ENCODE measurements at places on chromosomes 2 and 18.

- no peak for DNase-seq
These were observed 64.0 kb downstream of the NXPH2 start for GRCh38 chr2:138716183-138716582.

- DNase-seq = peak; percentile 69
These were observed 87.7 kb downstream of the DSEL start for GRCh38 chr18:67428805-67429204.

DNA sequence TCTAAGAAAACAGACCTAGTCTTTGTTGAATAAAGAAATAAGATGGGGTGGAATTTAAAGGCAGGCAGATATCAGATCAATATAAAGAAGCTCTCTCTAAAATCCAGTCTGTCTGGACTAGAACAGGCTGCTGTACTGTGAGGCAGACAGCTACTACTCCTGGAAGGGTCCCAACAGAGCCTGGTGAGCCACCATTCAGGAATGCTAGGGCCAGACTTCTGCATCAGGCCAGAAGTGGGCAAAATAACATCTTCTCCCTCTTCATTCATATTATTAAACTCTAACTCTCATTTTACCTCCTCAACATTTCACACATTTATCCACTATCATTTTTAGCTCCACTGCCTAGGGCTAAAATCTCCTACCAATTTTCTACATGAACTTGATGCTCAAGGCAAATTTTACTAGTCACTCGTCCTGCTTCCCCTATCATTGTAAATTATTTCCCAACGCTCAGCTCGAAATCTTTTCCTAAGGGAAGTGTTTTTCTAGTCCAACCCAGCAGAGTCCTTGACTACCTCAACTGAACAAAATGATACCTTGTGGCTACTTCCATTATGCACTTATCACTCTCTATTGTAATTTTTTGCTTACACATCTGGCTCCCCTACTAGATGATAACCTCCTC is 45.2 kb upstream of the GLS start:
- DNase-seq = no peak

DNA sequence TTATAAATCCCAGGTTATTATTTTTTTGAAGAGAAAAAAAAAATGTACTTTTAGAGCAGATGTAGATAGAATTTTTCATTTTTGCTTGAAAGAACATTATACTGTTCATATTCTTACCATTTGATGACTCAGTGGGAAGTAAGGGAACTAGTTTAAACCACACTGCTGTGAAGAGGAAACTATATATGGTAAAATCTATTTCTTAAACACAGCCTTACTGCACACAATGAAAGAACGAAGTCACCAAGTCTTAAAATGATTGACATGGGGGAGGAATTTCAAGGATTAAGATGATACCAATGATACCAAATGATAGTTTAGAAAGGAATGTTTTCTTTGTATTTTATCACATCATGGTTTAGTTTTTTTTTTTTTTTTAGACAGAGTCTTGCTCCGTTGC is 5.0 kb downstream of the ACTR2 start:
- DNase-seq = no peak

GRCh38 chr2:216283038-216283900 is 89.0 kb downstream of the MARCHF4 start:
- no peak for DNase-seq

GRCh38 chr2:168355121-168355520 is 101.0 kb upstream of the CERS6 start:
- DNase-seq = no peak

DNA sequence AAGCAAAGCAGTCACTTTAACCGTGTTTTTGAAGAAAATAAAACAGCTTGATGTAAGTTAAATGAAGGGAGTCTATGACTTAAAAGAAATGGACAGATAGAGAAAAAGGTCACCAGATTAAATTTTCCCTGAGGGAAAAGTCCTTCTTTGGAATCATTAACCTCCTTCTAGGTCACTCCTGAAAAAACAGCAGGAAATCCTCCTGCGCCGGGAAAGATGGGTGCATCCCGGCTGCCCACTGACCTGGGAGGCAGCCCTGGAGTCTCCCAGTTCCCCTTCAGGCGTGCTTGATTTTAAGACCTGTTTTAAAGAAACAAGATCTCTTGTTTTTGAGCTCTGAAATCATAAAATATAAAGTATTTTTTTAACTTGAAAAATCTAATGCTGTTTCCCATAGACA is 18.4 kb upstream of the ZNF521 start:
- DNase-seq = no peak

GRCh38 chr2:26483516-26483915 is 5.6 kb upstream of the OTOF start:
- no peak for DNase-seq

GRCh38 chr2:120939595-120940318 is 204.1 kb downstream of the GLI2 start:
- no peak for DNase-seq

DNA sequence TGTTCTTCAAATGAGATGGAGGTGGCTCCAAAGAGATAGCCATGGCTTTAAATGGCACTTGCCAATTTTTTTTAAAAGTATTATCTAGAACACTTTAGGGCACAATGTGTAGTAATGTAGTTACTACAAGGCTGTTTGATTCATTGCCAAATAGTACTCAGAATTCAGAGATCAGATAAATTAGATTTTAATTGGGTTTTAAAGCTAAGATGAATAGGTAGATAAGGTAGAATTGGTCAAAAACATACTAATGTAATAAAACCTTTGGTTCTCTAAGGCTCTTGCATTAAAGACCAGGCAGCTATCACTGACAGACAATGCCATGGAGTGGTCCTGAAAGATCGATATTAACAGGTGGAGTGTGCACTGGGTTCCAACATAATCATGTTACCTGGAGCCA is 365.9 kb downstream of the LRRTM1 start:
- DNase-seq = no peak

DNA sequence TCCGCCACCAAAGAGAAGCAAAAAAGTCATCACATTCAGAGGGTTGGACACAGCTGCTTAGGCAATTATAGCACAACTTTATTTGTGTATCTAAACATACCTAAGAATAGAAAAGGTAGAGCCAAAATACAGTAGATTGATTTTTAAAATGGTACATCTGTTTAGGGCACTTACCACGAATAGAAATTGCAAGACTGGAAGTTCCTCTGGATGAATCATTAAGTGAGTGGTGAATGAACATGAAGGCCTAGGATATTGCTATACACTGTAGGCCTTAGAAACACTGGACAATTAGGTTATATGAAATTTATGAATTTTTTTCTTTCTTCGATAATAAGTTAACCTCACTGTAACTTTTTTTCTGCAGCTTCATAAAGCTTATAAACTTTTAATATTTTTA is 687.0 kb downstream of the BCL11A start:
- no peak for DNase-seq

DNA sequence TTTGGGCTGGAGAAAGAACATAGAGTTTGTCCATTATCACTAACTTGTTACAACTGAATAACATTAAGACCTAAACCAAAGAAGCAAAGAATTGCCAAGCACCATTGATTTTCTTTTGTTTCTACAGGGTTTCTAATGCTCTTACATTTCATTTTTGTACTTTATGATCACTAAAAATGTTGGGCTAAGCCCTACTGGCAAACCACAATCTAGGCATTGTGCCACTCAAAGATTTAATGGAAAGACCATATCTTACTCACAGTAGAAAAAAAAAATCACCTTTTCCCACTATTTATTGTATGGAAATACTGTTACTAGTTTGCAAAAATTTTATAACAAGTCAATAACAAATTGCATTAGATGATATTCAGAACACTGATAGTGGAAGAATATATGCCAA is 447.4 kb upstream of the PKDCC start:
- DNase-seq = no peak

- no peak for DNase-seq
These were observed 11.4 kb upstream of the PER2 start for GRCh38 chr2:238299803-238300202.

DNA sequence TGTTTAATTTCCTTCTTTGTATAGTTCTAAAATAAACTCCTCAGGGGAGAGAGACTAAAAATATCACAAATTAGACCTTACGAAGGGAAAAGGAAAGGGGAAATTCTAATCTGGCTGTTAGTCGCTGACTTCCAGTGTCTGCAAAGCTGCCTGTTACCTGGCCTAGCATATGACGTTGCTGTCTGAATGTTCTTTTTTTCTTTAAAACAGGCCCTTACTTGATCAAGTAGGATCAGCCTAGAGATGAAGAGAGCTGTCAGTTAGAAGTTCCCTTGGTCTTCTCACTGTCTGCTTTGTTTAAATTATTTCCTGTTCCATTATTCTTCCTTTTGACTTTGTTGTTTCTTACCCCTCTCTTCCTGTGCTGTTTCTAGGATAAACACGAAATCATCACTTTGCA is 11.2 kb downstream of the NCK2 start:
- no peak for DNase-seq

GRCh38 chr2:73112913-73113854 is at the start of gene RAB11FIP5:
Gene RAB11FIP5, minus strand, starts transcription at chr2:73112948. Its CDS starts 171 bp downstream, at chr2:73112777.
- DNase-seq = peak; percentile 53

DNA sequence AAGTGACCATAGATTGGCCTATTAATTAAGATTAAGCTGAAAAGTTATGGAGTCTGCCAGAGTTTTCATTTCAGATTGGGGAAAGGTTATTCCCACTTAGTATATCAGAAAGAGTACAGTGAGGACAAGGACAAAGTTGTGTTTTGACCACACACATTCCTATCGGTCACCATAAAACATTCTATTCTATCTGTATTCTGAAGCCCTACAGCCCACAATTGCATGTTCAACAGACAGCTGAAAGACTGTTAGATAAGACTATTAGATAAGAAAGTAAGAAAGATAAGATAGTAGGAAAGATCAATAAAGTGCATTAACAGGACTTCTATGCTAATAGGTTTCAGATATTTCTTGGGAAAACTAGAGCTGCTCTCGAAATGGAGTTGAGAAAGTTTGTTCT is 26.7 kb upstream of the ACYP2 start:
- no peak for DNase-seq

DNA sequence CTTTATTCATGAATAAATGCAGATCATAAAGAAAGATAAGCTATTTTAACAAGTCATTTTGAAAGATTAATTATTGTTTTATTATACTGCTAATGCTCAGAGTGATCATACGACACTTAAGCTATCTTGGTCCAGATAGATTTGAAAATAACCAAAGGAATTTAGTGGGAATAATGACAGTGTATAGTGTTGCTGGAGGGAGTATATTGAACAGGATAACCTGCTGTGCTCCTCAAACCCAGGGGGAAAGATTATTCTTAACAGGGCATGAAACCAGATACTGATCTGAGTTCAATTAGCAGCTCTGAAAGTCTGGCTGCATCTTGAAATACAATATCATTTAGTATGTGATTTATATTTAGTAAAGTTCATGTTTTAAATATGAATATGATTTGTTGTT is 216.3 kb upstream of the ITGA4 start:
- DNase-seq = no peak

- DNase-seq = no peak
These were observed 39.6 kb downstream of the RTTN start for GRCh38 chr18:70165936-70166335.

- DNase-seq = no peak
These were observed 290.2 kb upstream of the ACVR2A start for GRCh38 chr2:147554521-147555107.

- no peak for DNase-seq
These were observed 27.6 kb downstream of the C2orf76 start for GRCh38 chr2:119338826-119339561.

DNA sequence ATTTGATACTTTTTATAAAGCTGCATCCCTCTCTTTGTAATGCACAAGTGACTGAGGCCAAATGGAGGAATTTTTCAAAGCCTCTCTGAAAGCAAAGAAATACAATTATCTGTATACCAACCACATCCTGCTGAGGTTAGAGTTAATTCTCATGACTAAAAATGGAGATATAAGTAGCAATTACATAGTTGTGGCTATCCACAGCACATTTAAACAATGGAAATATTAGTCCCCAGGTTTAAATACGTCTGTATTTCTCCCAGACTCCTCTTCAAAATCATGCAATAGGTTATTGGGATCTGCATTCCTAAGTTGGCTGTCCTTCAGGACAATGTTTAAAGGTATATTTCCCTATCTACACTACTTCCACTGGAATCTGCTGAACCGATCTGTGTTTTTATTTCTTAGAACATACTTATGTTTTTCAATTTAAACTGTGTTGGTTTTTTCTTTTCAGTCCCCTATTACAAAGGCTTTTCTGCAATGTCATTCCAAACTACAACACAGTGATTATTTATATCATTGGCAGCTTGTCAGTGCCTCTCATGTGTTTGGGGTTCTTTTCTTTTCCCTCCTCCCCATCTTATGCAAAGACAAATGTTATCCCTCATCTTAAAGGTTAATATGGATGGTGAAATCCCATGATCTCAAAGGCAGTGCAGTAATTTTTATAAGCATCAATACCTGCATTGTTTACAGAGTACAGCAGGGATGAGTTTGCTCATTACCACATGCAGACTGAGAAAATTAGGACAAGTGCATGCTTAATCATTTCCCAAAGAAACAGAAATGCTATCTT is 134.8 kb upstream of the FSHR start:
- no peak for DNase-seq

- no peak for DNase-seq
These were observed 48.0 kb downstream of the TCF7L1 start for GRCh38 chr2:85181134-85181631.

GRCh38 chr2:96145848-96146152 is 560 bp upstream of the DUSP2 start:
- DNase-seq = no peak

GRCh38 chr2:54936766-54937165 is 113.5 kb downstream of the RTN4 start:
- DNase-seq = no peak

DNA sequence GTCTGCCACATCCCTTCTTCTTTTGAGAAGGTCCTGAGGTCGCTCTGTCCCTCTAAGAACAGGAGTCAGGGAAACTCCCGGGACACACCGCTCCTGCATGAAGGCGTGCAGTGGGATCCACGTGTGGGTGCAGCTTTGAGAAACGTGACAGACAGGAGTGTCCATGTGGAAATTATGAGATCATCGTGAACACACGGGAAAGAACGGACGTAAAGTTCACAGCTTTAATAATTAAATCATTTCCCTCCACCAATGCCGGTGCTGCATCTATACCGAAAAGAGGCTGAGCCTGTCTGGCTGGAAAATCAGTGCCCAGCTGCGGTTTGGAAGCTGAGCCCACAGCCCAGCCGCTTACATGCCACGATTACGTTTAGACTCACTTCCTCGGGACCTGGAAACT is 372.4 kb upstream of the SALL3 start:
- DNase-seq = no peak

- DNase-seq = no peak
These were observed 16.2 kb downstream of the NXPH2 start for GRCh38 chr2:138763971-138764370.

DNA sequence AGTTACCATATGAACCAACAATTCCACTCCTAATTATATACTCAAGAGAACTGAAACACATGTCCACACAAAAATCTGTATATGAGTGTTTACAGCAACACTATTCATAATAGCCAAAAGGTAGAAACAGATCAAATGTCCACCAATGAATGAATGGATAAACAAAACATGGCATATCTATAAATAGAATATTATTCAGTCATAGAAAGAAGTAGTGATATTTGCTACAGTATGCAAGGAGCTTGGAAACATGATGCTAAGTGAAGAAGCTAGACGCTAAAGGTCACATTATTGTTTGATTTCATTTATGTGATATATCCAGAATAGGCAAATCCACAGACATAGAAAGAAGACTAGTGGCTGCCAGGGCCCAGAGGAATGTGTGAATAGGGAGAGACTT is 92.0 kb downstream of the RTTN start:
- no peak for DNase-seq

Data from AG09319 (cell line).